Left kidney (tissue), 8 donors: ENCODE measurements at places on chromosomes 7 and 10. TPM values are rescaled to one million over a fixed set of nuclear protein-coding genes. Genes with fewer than 3 reads are reported as not detected.

- DNase-seq, result no peak
These were observed 19.4 kb upstream of the PDCD4 start for GRCh38 chr10:110852255-110852896.

- DNase-seq, result no peak
These were observed 67.6 kb downstream of the STK17A start for GRCh38 chr7:43650457-43651052.

DNA sequence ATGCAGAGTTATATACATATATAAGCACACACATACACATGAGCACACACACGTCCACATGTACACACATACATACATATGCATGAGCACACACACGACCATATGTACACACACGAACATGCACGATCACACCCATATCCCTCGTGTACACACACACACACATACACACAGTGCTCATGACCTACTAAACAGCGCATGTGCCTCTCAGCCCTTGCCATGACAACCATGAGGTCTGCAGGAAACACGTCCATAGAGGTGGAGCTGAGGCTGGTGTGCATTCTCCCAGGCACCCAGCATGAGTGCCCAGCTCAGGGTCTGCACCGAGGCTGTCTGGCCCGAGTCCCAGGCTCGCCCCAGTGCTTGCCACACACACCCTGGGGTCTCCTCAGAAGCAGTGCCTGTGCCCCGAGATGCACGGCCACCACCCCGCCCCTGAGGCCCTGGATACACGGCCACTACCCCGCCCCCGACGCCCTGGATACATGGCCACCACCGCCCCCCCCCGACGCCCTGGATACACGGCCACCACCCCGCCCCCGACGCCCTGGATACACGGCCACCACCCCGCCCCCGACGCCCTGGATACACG lies 529.6 kb downstream of the DNAJB6 start:
- DNase-seq, result no peak

- DNase-seq, result no peak
These were observed 17.2 kb upstream of the GPR158 start for GRCh38 chr10:25157650-25158049.

DNA sequence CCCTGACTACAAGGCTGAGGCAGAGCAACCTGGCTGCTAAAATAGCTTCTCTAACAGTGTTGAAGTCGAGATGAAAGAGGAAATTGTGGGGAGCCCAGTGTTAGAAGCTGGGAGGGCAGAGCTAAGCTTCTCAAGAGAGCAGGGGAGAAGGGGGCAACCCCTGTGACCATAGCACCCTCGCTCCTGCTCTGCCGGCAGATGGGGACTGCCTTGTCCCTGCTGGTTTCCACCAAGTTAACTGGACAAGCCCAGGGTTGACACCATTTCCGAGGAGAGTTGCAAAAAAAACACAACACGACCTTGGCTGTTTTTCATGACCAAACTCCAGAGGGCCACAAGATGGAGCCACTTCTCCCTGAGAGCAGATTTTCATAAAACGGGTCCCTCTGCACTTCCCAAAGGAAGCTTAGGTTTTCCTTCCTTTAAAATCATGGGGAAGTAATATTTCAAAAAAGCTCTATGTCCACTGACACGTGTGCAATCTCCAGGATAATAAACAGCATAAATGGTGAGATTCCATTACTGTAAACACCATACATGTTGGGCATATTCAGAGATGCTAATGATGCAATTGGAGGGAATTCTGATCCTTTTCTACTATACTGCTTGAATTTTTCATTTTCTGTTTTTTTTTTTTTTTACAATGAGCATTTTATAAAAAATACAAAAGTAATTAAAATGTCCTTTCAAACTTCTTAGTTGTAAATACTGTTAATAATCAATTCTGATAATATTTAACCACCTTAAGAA lies 140.4 kb downstream of the PIP4K2A start:
- DNase-seq, result no peak

DNA sequence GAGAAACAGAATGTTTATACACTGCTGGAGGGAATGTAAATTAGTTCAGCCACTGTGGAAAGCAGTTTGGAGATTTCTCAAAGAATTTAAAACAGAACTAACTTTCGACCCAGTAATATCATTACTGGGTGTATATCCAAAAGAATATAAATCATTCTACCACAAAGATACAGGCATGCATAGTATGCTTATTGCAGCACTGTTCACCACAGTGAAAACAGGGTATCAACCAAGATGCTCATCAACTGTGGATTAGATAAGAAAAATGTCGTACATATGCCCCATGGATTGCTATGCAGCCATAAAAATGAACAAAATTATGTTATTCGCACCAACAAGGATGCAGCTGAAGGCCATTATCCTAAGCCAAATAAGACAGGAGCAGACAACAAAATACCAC lies 343.1 kb upstream of the KCND2 start:
- DNase-seq, result no peak

GRCh38 chr10:95881316-95881715 lies 26.5 kb upstream of the CC2D2B start:
- peak; percentile 30 for DNase-seq

- DNase-seq, result no peak
These were observed 18.1 kb upstream of the ABCB5 start for GRCh38 chr7:20597339-20597738.

GRCh38 chr7:46146454-46147255 lies 225.6 kb upstream of the IGFBP3 start:
- no peak for DNase-seq

GRCh38 chr10:50522908-50523307 lies 100.8 kb downstream of the SGMS1 start:
- no peak for DNase-seq

DNA sequence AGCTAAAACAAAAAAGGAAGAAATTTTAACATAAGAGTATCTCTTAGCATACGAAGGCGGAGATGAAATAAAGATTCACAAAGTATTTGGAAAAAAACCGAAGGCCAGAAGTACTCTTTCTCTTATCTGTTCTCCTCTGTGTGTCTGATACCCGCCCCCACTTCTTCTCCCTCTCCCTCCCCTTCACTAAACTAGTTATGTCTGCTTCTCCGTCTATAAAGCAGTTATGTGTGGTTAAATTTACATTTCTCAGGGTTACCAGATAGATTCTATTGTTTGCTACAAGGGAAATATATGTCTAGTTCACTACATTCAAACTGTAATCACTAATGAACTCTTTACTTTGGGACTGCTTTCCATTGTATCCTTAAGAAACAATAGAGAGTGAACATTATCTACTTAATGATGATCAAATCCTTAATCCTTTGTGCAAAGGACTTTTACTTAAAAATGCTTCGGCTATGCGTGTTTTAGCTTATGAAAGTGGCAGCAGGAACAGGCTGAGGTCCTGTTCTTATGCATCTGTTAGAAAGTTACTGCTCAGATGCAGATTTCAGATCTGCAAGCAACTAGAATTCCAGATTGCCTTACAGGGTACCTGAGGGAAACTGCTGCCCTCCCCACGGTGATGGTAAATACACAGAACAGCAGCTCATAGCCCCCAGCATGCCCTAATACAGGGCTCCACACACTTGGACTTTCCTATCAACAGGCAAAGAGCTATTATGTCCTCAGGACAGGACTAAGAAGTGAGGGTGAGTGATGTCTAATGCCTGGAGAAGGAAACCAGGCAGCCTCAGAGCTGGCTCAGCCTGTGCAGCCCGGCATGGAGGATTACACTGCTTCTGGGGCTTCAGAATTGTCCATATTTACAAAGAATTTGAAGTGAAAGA lies 273.3 kb downstream of the FZD1 start:
- DNase-seq, result no peak

DNA sequence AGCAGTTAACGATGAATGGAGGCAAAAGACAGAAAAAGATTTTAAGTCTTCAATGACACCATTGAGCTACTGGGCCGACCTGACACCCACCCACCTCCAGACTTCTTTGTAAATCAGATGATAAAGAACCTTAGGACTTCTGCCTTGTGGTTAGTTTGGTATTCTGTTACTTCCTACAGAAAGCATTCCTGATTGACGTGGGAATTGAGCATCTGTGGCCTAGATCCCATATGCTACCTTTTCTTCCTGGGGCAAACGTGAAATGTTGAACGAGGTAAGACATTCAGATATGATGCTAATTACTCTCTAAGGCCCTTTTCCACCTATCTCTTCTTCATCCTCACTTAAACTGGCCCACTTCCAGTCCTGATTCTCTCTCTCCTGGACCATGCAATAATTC lies 10.2 kb downstream of the PRLHR start:
- no peak for DNase-seq

DNA sequence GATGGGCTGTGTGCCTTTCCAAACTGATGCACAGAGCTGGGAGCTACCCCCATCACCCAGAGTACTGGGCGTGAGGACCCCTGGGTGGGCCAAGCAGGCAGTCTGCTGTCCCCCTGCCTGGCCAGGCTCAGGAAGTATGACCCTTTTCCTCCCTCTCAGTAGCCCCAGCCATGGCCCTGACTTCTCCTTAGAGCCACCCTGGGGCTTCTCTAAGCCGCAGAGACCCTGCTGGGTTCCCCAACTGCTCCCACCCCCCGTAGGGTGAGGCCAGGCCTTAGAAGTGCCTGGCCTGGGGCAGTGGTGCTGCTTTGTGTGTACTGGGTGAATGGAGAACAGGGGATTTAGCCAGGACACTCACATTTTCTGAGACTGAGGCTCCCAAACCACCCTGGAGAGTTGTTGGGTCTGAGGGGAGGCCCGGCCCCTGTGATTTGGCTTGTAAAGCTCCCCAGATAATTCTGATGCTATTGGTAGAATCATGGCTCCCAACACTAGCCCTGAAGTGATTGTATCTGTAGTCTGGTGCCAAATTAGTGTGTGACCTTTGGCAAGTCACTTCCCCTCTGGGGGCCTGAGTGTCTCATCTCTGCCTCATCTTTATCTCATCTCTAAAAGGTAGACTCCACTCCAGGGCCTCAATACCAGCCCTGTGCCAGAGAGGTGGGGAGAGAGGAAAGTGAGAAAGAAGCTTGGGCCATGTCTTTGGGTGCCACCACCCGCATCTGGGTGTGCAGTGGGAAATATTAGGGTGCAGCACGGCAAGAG lies 99.7 kb upstream of the PPIF start:
- no peak for DNase-seq

GRCh38 chr10:118720685-118721538 lies 33.9 kb downstream of the CACUL1 start:
- peak; percentile 61 for DNase-seq

GRCh38 chr10:9926003-9926402 lies 1091.7 kb upstream of the CELF2 start:
- DNase-seq, result no peak

GRCh38 chr7:38317515-38317914 lies 44.1 kb upstream of the TARP start:
- no peak for DNase-seq

DNA sequence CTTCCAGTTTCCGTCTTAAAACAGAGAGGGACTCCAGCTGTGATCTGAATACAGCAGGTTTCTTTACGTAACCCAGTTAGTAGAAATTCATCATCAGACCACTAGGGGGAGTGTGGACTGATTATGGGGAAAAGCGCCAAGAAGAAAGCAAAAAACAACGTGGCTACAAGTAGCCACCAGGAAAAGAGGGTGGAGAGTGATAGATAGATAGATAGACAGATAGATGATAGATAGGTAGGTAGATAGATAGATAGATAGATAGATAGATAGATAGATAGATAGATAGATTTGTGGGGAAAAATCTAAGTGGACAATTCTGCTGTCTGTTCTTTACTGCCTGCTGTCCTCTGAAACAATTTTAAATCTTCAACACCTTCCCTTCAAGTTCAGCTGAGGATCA lies 12.7 kb upstream of the AKR1B10 start:
- DNase-seq, result peak; percentile 66

GRCh38 chr10:86960003-86960862 lies 1.8 kb downstream of the SNCG start:
- DNase-seq, result no peak

GRCh38 chr7:11951909-11952308 lies 119.9 kb upstream of the THSD7A start:
- DNase-seq, result no peak

DNA sequence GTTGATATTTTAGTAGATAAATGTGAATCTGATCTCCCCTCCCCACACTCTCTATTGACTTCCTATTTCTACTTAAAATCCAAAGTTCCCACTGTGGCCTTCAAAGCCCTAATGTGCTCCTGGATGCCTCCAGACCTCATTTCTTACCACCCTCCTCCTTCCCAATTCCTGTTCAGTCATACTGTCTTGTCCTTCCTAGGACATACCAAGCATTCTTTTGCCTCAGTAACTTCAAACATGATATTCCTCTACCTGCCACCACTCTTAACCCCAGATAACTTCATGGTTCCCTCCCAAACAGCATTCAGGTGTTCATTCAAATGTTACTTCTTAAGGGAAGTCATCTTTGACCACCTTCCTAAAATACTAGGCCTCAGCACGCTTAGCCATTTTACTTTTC lies 34.2 kb upstream of the FAM221A start:
- no peak for DNase-seq

The OR2A1 gene
- 1.2 TPM for polyA plus RNA-seq

The TAS2R3 gene
- 1.2 TPM for polyA plus RNA-seq

The LBX1 gene
- not detected for polyA plus RNA-seq

The OGDH gene
- 86.0 TPM for polyA plus RNA-seq

The INHBA gene
- polyA plus RNA-seq, result 4.0 TPM

The CLCN1 gene
- 0.35 TPM for polyA plus RNA-seq

The GATA3 gene
- polyA plus RNA-seq, result 82.7 TPM

The TMEM273 gene
- polyA plus RNA-seq, result 2.0 TPM
